ENCODE measurements at places on chromosomes 7 and 10.

DNA sequence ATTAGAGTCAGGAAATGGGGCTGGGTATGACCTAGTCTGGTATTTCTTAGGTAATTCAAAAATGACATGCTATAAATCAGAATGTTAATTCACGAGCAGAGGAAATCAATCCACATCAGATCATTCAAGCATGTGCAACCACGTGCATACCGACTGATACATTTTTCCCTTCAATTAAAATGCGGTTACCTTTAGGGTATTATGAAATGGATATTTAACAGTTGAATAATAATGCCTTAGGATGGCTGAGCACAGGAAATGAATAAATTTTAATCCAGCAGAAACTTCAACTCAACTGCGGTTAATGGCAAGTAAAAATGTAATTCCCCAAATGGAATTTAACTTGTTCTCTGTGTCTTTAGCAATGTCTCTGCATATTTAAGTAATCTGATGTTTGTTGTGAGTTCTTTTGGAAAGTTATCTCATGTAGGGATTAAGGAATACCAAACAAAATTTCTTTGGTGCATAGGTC lies 9.2 kb downstream of the CPA2 start:
- DNase-seq: peak; percentile 39

DNA sequence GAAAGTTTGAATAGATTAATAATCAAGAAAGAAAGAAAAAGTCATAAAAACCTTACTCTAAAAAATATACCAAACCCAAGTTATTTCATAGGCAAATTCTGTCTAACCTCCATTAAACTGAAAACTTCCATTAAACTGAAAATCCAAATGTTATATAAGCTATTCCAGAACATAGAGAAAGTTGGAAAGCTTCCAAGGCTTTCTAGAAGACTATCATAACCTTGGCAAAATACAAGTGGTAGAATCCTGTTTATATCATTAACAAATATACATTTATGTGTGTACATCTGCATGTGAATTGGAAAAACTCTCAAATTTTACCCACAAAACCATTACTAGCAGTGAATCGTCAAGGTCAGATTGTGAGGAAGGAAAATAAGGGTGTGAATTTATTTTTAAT lies 23.9 kb downstream of the TEX36 start:
- no peak for DNase-seq

GRCh38 chr7:47300472-47301104 lies 281.3 kb downstream of the TNS3 start:
- no peak for DNase-seq

GRCh38 chr10:123868038-123869019 lies 23.3 kb downstream of the CPXM2 start:
- DNase-seq: no peak

DNA sequence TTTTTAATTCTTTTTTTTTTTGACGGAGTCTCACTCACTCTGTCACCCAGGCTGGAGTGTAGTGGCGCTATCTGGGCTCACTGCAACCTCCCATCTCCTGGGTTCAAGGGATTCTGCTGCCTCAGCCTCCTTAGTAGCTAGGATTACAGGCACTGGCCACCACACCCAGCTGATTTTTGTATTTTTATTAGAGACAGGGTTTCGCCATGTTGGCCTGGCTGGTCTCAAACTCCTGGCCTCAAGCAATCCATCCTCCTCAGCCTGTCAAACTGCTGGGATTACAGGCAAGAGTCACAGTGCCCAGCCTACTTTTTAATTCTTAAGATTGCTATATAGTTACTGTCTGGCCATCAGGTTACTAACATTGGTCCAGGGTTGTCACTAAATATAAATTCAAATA lies 59.6 kb downstream of the ZNF277 start:
- no peak for DNase-seq

DNA sequence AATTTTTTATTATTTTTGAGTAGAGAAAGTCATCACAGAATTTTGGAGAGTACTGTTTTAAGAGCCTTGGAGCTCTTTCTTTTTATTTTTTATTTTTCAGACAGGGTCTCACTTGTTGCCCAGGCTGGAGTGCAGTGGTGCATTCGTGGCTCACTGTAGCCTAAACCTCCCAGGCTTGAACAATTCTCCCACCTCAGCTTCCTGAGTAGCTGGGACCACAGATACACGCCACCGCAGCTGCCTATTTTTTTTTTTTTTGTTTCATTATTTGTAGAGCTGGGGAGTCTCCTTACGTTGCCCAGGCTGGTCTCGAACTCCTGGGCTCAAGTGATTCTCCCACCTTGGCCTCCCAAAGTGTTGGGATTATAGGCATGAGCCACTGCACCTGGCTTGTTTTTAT lies 10.6 kb downstream of the CPA4 start:
- DNase-seq: no peak

DNA sequence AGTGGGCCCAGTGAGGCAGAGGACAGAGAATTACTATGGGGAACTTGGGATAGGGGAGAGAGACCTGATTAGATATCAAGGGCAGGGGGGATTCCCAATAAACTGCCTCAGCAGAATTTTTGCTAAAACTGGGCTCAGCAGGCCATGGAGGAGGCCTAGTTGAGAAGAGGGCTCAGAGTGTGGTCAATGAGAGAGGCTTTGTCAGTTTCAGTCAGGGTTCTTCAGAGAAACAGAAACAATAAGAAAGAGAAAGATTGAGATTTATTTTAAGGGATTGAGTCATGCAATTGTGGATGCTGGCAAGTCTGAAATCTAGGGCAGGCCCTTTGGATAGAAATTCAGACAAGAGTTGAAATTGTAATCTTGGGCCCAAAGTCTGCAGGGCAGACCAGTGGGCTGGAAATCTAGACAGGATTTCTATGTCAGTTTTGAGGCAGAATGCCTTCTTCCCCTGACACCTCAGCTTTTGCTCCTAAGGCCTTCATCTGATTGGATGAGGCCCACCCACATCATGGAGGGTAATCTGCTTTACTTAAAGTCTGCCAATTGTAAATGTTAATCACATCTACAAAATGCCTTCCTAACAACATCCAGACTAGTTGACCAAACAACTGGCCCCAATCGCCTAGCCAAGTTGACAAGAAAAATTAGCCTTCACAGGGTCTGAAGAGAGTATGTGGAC lies 33.5 kb upstream of the CCSER2 start:
- DNase-seq: no peak

DNA sequence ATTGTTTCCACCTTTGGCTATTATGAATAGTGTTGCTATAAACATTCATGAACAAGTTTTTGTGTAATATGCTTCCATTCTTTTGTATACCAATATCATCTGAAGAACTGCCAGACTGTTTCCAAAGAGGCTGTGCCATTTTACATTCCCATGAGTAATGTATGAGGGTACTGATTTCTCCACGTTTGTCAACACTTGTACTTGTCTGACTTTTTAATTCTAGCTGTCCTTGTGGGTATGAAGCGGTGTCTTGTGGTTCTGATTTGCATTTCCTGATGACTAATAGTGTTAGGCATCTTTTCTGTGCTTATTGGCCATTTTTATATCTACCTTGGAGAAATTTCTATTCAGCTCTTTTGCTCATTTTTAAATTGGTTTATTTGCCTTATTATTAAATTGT lies 52.8 kb downstream of the LSMEM1 start:
- no peak for DNase-seq

GRCh38 chr7:157753713-157754415 lies 417.1 kb downstream of the DNAJB6 start:
- no peak for DNase-seq

All from MCF 10A (cell line).